Lower lobe of right lung (tissue), 2 donors: ENCODE measurements at places on chromosomes 11 and 22. TPM values are rescaled to one million over a fixed set of nuclear protein-coding genes. Genes with fewer than 3 reads are reported as not detected.

- no peaks in the 10 kb centered on the region for H3K4me1 ChIP-seq
- H3K27me3 ChIP-seq = no peaks in the 10 kb centered on the region
- DNase-seq = no peak
These were observed 42.8 kb downstream of the GLYAT start for GRCh38 chr11:58688789-58689503.

GRCh38 chr11:128776069-128776423 lies 82.2 kb downstream of the FLI1 start:
- H3K4me3 ChIP-seq = no peak overlapping the region
- peaks cover 73% of the 10 kb centered on the region for H3K36me3 ChIP-seq
- no peak overlapping the region for H3K27ac ChIP-seq
- no peaks in the 10 kb centered on the region for H3K27me3 ChIP-seq
- H3K4me1 ChIP-seq = peaks cover 33% of the 10 kb centered on the region
- no peak for DNase-seq

CLNS1A gene
- total RNA-seq = 72.6 TPM

DNA sequence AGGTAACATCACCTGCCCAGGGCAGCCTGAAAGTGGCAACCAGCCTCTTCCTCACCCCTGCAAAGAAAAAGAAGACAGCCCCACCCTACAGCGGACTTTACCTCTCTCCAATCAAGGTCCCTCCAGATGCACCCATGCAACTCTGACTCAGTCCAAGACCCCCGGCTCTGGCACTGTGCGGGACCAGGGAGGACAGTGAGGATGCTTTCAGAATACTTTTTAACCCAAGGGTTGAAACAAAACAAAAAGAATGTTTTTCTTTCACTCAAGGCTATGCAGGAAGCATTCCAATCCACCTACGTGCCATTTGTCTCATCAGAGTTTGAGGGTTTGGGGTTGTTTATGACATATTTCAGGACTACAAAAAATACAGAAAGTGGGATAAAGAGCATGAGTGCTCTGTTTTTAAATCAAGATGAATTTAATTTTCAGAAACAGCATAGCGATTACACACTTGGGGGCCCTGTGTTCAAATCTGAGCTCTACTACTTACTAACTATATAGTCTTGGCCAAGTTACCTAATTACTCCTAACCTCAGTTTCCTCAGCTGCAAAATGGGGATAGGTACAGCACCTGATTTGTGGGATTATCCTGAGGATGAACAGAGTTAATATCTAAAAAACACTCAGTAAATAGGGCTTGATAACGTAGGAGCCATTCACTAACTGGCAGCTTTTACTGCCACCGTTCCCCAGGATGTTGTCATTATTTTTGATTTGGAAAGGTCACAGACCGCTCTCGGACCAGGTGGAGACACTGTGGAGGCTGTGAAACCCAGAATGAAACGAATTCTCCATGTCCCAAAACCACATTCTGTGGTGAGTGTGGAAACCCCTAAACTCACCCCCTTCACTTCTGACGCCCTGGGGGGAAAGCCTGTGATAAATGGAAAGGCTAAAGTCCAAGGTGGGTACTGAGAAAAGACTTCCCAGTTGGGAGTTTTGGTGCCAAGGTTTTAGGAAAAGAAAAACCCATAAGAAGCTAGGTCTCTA lies 5.6 kb downstream of the PLAAT3 start:
- peaks cover 7% of the 10 kb centered on the region for H3K36me3 ChIP-seq
- DNase-seq = no peak
- H3K4me1 ChIP-seq = peaks cover 50% of the 10 kb centered on the region
- peak overlapping the region; percentile 38 for H3K27ac ChIP-seq
- no peaks in the 10 kb centered on the region for H3K27me3 ChIP-seq

GRCh38 chr11:75812542-75813040 lies 2.4 kb upstream of the UVRAG start:
- no peak overlapping the region for H3K27ac ChIP-seq
- H3K4me3 ChIP-seq = no peak overlapping the region
- no peaks in the 10 kb centered on the region for H3K36me3 ChIP-seq
- DNase-seq = no peak
- peaks cover 26% of the 10 kb centered on the region for H3K4me1 ChIP-seq
- H3K27me3 ChIP-seq = no peaks in the 10 kb centered on the region

DNA sequence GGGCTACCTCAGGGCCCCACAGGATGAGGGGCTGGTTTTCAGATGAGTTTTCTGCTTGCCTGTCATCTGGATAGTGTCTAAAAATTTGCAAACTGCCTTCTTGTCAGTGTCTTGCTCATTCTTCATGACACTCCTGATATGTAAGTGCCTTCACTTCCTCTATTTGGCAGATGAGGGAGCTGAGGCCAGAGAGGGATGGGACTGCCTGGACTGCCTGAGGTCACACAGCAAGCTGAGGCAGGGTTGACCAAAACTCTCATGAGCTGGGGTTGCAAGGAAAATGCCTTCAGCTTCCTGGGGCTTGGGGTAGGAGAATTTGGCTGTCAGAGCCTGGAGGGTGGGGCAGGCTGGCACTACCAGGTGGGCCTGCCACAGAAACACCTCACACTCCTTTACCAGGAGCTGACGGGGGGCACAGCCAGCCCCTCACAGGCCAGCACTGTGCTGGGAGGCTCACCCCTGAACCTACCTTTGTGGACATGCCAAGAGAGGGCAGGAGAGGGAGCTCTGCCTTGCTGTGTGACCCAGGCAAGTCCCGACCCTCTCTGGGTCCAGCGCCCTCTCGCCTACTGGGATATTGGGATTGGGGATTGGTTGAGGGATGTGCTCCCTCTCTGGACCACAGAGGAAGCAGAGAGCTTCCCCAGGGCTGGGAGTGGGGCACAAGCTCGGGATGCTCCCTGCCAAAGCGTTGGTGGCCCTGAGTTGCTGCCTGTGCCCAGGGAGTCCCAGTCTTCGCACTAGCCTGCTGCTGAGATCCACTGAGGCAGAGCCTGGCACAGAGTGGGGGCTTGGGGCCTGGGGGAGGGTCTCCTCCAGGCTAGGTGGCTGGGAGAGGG lies 1.9 kb upstream of the P2RY6 start:
- H3K4me3 ChIP-seq = no peak overlapping the region
- H3K4me1 ChIP-seq = peaks cover 22% of the 10 kb centered on the region
- H3K27ac ChIP-seq = no peak overlapping the region
- H3K27me3 ChIP-seq = peaks cover 6% of the 10 kb centered on the region
- no peak for DNase-seq

ELMOD1 gene
- 1.8 TPM for total RNA-seq

- peaks cover 34% of the 10 kb centered on the region for H3K27me3 ChIP-seq
- no peaks in the 10 kb centered on the region for H3K36me3 ChIP-seq
- DNase-seq = peak; percentile 83
- H3K4me1 ChIP-seq = peaks cover 18% of the 10 kb centered on the region
- H3K4me3 ChIP-seq = peak overlapping the region; percentile 69
These were observed 2.4 kb downstream of the C11orf96 start for GRCh38 chr11:43944761-43945311.

GRCh38 chr11:2108675-2109491 lies 30.3 kb downstream of the IGF2 start:
- peak; percentile 28 for DNase-seq
- H3K4me1 ChIP-seq = no peaks in the 10 kb centered on the region
- H3K27ac ChIP-seq = no peak overlapping the region
- H3K4me3 ChIP-seq = no peak overlapping the region
- H3K27me3 ChIP-seq = peaks cover 5% of the 10 kb centered on the region
- no peaks in the 10 kb centered on the region for H3K36me3 ChIP-seq

LRRC56 gene
- 7.6 TPM for total RNA-seq
